Stimulated activated CD8-positive, alpha-beta memory T cell treated with anti-CD3 and anti-CD28 coated beads, Interleukin-2, amount 100 ng/mL, for 48 hours (primary cell): ENCODE measurements at places on chromosomes 3 and 15.

DNA sequence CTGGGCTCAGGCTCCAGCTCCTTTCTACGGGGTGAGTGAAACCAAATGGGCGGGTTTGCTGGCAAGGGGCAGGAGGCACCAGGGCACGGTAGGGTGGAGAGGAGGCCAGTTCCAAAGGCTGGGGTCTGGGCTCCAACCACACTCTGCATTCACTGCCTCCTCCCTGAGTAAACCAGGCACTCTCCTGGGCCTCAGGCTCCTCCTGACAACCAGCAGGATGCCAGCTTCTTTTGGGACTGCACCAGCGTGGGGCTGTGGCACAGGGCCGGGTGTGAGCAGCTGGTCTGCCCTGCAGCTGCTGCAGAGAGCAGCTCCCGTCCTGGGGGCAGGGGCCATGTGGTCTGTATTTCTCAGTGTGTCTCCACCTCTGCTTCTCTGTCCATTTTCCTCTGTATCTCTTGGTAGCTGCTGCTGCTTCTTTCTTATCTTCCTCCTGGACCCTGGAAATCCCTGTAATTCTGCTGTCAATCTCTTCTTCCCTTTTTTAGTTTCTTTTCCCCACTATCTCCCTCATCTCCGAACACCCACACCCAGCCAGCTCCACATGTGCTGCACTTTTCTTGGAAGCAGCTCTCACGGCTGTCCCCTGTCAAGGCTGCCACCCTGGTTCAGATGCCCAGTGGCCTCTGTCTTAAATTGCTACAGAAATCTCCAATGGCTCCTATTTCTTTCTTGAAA is 54.9 kb upstream of the TBC1D21 start:
- no peak for DNase-seq

- no peak for DNase-seq
Observed at GRCh38 chr15:38620851-38621594, 56.4 kb upstream of the RASGRP1 start.

GRCh38 chr3:156606729-156607128 is 51.8 kb upstream of the SSR3 start:
- DNase-seq, result no peak

- no peak for DNase-seq
Observed at GRCh38 chr15:91050128-91050455, 27.7 kb upstream of the VPS33B start.

DNA sequence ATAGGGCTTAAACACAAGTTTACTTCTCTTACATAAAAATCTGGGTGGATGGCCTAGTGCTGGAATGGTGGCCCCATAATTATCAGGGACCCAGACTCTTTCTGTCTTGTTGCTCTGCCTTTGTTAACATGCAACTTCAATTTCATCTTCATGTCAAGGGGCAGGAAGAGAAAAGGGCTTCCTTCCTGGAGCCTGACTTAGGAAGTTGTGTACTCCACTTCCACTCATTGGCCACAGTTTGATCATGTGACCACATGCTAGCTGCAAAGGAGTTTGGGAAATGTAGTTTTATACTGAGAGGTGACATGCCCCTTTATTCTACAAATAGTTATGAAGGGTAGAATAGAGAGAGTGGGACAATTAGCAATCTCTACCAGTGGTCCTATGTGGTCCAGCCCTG is 39.3 kb downstream of the RHCG start:
- DNase-seq, result no peak

DNA sequence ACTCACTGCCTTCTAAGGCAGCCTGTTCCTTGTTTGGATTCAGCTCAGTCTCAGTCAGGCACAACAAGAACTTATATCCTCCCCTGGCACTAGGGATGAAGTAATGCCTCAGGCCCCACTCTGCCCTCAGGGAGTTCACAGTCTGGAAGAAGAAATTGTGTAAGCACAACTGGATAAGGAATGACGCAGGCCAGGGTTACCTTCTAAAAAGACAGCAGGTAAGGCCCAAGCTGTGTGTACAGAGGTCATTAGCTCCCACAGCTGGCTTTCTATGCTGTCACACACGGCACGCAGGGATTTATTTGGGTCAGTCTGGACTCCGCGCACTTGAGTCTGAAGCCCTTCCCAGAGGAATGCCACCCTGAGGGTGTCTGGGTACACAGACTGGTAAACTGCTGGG is 82.9 kb downstream of the IQSEC1 start:
- DNase-seq, result no peak

GRCh38 chr3:63593779-63594178 is 58.7 kb upstream of the SNTN start:
- DNase-seq, result no peak

GRCh38 chr3:48107227-48107626 is 81.0 kb downstream of the CDC25A start:
- no peak for DNase-seq

GRCh38 chr3:141556034-141556433 is 69.2 kb downstream of the RASA2 start:
- no peak for DNase-seq
